ENCODE measurements at places on chromosomes 13 and 19.

- DNase-seq: no peak
Observed at GRCh38 chr13:49530457-49530856, 34.7 kb downstream of the PHF11 start.

GRCh38 chr19:13537454-13537853, 31.2 kb upstream of the CACNA1A start:
- DNase-seq: peak; percentile 37

DNA sequence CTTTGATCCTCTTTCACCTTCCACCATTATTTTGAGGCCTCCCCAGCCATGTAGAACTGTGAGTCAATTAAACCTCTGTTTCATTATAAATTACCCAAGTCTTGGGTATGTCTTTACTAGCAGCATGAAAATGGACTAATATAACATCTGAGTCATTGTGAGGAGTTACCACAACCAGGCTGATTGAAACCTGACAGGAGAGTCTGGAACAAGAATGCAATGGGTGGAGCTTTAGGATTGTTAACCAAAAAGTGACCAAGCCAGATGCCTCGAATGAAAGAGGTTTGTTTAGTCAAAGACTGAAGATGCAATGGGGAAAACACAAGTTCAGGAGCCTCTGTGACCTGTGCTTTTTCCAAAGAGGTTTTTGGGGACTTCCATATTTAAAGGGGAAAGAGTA, 659.0 kb downstream of the SLITRK6 start:
- no peak for DNase-seq

- DNase-seq: no peak
Observed at GRCh38 chr13:24178847-24179485, 18.4 kb downstream of the SPATA13 start.

- DNase-seq: no peak
Observed at GRCh38 chr13:43669964-43670363, 116.8 kb downstream of the ENOX1 start.

DNA sequence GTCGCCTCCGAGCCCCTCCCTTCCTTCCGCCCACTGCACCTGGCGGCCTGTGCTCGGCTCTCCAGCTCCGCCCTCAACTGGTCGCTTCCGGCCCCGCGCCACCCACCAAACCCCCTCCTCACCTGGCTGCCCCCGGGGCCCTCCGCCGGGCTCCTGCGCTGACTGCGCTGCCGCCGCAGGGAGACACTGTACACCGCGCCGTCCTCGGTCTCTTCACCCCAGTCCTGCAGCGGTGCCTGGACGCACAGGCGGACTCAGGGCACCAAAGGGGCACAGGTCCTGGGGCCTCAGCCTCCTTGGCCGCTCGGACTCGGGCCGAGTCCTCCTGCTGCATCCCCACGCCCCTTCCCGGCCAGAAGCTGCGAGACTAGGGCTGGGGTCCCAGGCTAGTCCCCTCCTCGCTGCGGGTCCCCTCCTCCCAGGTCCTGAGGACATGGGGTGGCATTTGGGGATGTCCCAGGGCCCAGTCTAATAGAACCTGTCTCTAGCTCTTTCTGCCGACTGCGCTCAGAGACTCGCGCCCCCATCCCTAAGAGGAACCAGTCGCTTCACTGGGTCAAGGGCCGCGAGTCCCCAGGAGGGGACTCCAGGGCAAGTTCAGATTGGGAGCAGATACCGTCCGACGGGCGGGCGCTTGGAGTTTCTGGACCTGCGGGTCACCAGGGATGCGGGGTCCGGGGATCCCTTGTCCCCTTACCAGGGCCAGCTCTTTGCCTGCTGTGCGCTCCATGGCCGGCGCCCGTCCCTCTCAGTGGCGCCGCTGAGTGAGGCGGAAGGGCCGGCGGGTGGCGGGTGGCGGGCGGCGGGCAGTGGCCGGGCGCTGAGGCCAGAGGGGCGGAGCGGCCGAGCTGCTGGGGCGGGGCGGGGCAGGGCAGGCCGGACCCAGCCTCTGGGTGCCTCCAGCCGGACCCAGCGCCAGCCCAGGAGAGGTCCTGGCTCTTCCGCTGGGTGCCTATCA, at the start of gene RGL3:
TSS of gene RGL3 (minus strand) at position 766 of the 958 bp plus-strand sequence. CDS start at position 730, 36 bp downstream.
- DNase-seq: no peak

DNA sequence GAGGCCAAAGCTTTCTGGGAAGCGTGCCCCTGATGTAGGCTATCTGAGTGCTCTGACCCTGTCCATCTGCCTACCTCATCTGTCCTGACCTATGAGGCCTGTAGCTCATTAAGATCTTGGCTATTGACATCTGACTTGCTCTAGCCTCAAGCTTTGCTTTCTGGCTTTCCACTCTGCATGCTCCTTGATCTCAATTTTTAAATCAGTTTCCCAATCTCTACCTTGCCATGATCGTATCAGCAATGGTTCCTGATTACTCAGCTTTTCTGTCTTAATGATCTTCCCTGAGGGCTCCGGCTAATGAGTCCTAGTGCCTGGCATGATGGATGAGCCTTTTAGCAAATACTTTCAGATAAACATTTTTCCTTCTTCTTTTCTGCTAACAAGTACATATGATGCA, 262.0 kb downstream of the NDFIP2 start:
- no peak for DNase-seq

- peak; percentile 48 for DNase-seq
Observed at GRCh38 chr19:4977299-4978174, 8.6 kb downstream of the KDM4B start.

GRCh38 chr13:66491251-66491650, 738.9 kb downstream of the PCDH9 start:
- DNase-seq: no peak

- no peak for DNase-seq
Observed at GRCh38 chr19:45110851-45111266, 17.9 kb downstream of the PPP1R37 start.

DNA sequence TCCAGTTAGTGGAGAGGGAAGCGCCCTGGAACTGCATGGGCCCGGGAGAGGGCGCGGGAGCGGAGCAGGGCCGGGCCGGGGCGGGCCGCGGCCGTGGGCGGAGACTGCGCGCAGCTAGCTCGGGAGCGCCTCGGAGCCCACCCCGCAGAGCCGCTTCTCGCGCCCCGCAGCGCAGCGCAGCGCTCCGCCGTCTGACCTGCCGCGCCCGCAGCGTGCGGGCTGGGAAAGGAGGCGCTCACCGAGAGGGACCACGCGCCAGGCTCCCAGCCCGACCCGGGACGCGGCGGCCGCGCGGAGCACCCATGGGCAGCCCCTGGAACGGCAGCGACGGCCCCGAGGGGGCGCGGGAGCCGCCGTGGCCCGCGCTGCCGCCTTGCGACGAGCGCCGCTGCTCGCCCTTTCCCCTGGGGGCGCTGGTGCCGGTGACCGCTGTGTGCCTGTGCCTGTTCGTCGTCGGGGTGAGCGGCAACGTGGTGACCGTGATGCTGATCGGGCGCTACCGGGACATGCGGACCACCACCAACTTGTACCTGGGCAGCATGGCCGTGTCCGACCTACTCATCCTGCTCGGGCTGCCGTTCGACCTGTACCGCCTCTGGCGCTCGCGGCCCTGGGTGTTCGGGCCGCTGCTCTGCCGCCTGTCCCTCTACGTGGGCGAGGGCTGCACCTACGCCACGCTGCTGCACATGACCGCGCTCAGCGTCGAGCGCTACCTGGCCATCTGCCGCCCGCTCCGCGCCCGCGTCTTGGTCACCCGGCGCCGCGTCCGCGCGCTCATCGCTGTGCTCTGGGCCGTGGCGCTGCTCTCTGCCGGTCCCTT, at the start of gene MLNR:
TSS of gene MLNR (plus strand) at position 303 of the 820 bp plus-strand sequence. CDS start at position 303, 0 bp downstream.
- DNase-seq: peak; percentile 58

DNA sequence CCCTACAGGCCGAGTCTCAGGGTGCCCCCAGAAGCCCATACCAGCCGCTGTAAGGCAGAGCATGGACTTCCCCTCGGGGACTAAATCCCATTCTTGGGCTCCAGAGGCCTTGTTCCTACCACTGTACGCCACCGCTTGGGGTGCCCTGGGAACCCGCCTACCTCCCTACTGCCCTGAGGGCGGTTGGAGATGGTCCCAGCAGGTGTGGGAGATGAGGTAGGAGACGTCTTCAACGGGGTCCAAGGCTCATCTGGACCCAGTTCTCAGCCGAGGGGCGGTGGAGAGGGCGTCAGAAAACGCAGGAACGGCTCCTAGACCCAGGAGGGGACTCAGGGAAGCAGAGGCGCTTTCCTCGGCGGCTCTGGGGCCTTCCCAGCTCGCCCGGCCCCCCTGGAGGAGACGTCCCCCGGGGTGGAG, 833 bp upstream of the ZIK1 start:
- DNase-seq: no peak

DNA sequence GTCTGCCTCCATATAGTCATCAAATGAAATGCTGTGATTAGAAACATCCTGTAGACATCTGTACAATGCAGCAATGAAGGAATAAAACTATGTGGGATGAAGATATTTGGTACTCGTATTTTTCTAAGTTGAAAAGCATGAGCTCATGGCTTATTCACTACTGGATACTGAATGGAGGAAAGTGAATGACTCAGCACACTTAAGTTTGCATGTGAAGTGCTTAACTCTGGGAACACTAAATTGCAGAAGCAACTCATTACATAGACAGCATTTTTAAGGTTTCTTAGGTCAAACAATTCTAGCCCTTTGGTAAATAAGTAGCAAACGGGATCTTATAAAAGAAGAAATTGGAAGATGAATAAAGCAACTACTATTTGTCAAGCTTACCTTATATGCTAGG, 429.0 kb upstream of the MIR17HG start:
- DNase-seq: no peak

DNA sequence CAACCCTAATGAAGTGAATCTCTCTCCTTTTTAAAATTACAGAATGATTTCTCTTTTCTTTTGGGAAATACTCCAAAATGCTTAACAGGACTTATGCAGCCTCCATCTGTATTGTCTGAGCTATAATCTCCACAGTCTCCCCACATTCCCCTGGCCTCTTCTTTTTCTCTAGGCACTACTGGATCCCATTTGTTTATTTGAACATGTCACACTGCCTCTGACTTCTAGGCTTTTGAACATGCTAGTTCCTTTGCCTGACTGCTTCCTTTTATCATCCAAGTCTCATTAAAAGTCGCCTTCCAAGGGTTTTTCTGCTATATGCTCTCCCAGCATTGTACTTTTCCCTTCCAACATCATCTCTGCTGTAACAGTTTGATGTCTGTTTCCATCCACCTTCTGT, 548.7 kb downstream of the PCDH9 start:
- no peak for DNase-seq

- no peak for DNase-seq
Observed at GRCh38 chr13:109844396-109844795, 58.0 kb upstream of the IRS2 start.

DNA sequence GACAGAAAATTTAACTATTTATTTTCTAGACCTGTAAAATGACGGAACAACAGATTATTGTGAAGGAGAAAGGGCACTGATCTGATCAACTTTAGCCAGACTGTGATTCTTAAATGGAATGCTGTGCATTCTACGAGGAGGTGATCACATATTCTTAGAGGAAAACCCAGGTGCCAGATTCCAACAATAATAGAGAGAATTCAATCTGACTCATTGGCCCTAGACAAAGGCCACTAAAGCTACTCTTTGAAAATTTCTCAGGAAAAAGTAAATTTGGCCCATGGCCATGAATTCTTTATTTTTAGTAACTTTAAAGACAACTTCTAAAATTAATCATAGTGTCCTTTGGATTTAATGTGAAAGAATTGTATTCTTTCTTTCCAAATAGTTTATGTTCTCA, 58.6 kb upstream of the POSTN start:
- DNase-seq: no peak

DNA sequence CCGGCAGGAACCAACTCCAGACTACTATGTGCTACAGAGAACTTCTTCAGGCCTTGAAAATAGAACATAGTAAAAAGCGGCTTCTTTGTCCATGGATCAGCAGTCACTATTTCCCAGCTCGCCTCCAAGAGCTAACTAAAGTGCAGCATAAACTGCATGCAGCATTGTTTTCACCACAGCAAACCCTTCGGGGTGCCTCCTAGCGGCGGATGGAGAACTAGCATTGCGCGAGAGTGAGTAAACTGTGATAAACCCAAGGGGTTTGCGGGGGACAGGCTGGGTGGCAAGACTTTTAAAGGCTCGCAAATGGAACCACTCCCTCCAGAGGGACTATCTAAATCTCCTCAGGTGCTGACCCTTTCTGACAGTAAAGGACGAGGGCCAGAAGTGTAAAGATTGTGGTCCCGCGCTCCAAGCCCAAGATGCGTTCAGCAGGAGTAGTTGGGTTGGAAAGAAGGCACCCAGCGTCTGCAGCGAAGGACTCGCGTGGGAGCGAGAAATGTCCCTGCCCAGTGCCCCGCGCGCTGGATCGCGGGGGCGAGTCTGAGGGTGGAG, 21.5 kb upstream of the SGCG start:
- DNase-seq: peak; percentile 68

DNA sequence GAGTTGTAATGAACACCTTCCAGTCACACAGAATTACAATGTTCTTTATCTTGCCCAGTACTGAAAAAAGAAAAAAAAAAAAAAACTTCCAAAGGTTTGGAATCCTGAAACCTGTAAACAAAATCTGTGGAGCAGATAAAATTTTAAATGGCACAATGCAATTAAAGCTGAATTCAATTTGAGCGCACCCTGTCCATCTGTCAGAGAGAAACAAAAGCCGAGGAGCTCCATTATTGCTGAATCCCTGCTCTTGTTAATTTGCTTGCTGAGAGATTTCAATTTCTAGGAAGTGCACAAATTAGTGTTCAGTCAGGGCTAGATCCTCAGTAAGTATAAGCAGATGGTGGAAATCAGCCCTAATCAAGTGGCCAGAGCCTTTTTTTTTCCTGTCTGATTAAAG, 65.2 kb downstream of the DACH1 start:
- no peak for DNase-seq

DNA sequence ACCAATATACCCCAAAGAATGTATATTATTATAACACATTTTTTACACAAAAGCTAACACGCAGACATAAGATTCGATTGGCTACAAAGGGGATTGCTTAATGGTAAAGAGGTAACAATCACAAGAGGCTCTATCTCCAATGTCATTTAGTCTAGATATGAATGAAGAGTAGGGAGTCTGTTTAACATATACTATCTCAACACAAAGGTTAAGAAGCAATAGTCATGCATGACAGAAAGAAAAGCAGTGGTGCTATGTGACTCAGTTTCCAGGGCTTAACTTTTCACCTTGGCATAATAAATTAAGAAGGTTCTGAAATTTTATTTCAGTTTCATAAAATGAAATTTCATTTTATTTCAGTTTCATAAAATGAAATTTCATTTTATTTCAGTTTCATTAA, 33.3 kb downstream of the UFM1 start:
- no peak for DNase-seq

DNA sequence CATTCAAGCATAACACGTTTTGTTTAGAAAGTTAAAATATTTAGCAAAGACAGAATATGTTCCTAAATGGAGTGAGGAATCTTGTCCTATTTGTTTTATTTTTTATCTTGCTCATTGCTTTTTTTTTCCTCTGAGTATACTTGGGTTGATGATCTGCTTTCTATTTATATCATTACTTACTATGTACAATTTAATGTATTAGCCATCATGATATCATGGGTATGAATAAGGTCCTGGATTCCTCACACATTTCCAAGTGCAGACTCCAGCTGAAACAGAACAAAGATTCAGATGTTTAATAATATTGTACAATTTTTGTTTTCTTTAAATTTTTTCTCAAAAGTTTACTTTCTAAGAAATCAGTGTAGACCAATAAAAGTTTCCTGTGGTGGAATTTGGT, 388.2 kb downstream of the GPC6 start:
- DNase-seq: no peak

- no peak for DNase-seq
Observed at GRCh38 chr13:58165617-58166016, 534.1 kb downstream of the PCDH17 start.

Measured in NCI-H526 (cell line).